ENCODE measurements at places on chromosomes 7 and 10. TPM values are rescaled to one million over a fixed set of nuclear protein-coding genes. Genes with fewer than 3 reads are reported as not detected.

The CHCHD2 gene
- polyA plus RNA-seq: 495 TPM

The AGR3 gene
- polyA plus RNA-seq: 6.8 TPM

The ZNF783 gene
- 12.2 TPM for polyA plus RNA-seq

The LHPP gene
- polyA plus RNA-seq: 15.8 TPM

The CRYGN gene
- polyA plus RNA-seq: 0.67 TPM

The PLPP4 gene
- 0.52 TPM for polyA plus RNA-seq

The HPSE2 gene
- polyA plus RNA-seq: 46.3 TPM

The CFAP58 gene
- 0.34 TPM for polyA plus RNA-seq

The ABLIM1 gene
- 46.7 TPM for polyA plus RNA-seq

The HOXA5 gene
- 9.9 TPM for polyA plus RNA-seq

The METTL27 gene
- 1.0 TPM for polyA plus RNA-seq

The SLC26A5 gene
- polyA plus RNA-seq: 0.43 TPM

The VKORC1L1 gene
- 18.7 TPM for polyA plus RNA-seq

The UMAD1 gene
- polyA plus RNA-seq: 15.8 TPM

The CPXM2 gene
- 48.1 TPM for polyA plus RNA-seq

The TCF7L2 gene
- 19.5 TPM for polyA plus RNA-seq

The CADPS2 gene
- 5.5 TPM for polyA plus RNA-seq

The AZGP1 gene
- 9.3 TPM for polyA plus RNA-seq

The GFRA1 gene
- 24.2 TPM for polyA plus RNA-seq

The MGAM2 gene
- 0.03 TPM for polyA plus RNA-seq

The GPR15LG gene
- polyA plus RNA-seq: 18.6 TPM

The SFR1 gene
- polyA plus RNA-seq: 6.8 TPM

The ADRB1 gene
- 0.57 TPM for polyA plus RNA-seq

The PHYHIPL gene
- 0.54 TPM for polyA plus RNA-seq

The ASB4 gene
- 0.47 TPM for polyA plus RNA-seq
